Endothelial cell of umbilical vein (primary cell): ENCODE measurements at places on chromosomes 5 and 9. TPM values are rescaled to one million over a fixed set of nuclear protein-coding genes. Genes with fewer than 3 reads are reported as not detected.

Gene ZNF354C
- 1.2 and 1.5 TPM in 2 replicates for polyA plus RNA-seq

Gene APBA1
- 5.0 and 6.1 TPM in 2 replicates for polyA plus RNA-seq

Gene INSL4
- polyA plus RNA-seq = not detected in 2 replicates

- DNase-seq = no peak
These were observed at the start of gene LCN9 for GRCh38 chr9:135662758-135663450. LCN9 (plus strand) TSS chr9:135663309; CDS start chr9:135663322, 13 bp downstream.

- DNase-seq = no peak
These were observed 75.4 kb upstream of the ADRB2 start for GRCh38 chr5:148751025-148751424.

DNA sequence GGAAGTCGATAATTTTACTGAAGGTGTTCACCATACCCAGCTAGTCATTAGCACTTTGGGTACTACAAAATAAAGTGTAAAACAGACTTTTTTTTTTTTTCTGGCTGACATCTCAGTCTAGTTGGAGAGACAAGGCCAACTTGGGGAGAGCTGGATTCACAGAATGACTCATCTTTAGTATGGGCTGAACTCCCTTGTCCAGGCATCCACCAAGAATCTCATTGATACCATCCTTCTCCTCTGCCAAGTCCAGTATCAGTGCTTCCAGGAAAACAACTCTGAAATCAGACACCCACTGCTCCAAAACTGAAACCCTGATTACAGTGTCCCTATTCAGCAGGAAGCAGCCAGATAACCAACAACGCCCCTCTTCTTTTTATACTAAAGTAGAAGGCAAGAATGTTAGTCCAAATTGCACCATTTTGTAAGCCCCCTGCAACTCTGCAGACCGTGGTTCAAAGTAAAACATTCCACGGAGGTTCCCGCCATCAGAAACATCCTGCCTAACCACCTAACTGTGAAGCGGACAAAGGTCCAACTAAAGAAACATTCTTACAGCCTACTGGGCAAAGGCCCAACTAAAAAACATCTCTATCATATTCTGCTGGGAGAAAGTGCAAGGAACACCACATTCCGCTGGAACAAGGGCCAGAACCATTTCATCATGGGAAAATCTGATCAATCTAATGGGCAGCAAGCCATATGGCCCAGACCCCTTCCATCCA, 728.2 kb downstream of the BRINP1 start:
- DNase-seq = no peak

GRCh38 chr5:108255468-108255867, 126.4 kb downstream of the FBXL17 start:
- no peak for DNase-seq

GRCh38 chr9:79023134-79023580, 548.6 kb upstream of the TLE4 start:
- DNase-seq = peak; percentile 79

GRCh38 chr9:130283539-130284248, 18.1 kb downstream of the HMCN2 start:
- no peak for DNase-seq

- DNase-seq = no peak
These were observed 26.1 kb downstream of the CHD1 start for GRCh38 chr5:98902733-98903132.

GRCh38 chr5:147712598-147712997, 69.9 kb downstream of the JAKMIP2 start:
- no peak for DNase-seq
